ENCODE measurements at places on chromosomes 2 and 18.

DNA sequence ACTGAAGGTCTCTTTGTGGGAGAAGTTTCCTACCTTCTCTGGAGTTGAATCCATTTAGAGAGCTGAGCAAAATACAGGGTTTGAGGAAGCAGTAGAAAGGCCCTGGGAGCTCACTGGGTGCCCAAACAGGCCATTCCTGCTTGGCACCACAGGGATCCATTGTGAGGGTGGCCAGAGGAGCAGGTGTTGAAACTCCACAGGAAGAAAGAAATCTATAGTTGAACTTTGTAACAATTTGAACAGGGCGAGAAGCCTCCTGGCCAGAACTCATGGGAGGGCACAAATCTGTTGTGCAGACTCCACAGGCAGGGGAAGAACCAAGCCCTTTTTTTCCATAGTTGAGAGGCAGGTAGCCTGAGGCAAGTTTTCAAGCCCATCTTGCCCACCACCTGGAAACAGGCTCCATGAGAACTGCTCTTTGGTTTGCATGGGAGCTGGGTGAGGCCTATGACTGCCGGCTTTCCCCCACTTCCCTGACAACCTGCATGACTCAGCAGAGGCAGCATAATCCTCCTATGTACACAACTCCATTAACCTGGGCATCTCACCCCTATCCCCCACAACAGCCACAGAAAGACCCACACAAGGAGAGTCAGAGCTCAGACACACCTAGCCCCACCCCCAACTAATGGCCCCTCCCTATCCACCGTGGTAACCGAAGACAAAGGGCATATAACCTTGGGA, 1053.0 kb downstream of the TSN start:
- no peak for DNase-seq

DNA sequence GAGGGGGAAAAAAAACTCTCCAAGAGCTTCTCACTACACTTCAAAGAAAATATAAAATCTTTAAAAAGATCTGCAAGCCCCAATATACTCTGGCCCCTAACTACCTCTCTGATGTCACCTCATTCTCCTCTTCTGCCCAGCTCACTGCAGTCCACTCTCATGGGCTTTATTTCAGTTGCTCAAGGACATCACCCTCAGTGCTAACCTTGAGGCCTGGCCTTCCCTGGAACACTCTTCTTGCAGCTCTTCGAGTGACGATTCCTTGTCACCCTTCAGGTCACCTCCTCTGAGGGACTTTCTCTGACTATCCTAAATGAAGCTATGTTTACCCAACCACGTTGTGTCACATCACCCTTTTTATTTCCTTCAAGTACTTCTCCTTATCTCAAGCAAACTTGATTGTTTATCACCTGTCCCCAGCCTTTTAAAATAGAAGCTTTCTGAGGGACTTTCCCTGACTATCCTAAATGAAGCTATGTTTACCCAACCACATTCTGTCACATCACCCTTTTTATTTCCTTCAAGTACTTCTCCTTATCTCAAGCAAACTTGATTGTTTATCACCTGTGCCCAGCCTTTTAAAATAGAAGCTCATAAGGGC, 10.4 kb downstream of the RTTN start:
- DNase-seq = no peak

DNA sequence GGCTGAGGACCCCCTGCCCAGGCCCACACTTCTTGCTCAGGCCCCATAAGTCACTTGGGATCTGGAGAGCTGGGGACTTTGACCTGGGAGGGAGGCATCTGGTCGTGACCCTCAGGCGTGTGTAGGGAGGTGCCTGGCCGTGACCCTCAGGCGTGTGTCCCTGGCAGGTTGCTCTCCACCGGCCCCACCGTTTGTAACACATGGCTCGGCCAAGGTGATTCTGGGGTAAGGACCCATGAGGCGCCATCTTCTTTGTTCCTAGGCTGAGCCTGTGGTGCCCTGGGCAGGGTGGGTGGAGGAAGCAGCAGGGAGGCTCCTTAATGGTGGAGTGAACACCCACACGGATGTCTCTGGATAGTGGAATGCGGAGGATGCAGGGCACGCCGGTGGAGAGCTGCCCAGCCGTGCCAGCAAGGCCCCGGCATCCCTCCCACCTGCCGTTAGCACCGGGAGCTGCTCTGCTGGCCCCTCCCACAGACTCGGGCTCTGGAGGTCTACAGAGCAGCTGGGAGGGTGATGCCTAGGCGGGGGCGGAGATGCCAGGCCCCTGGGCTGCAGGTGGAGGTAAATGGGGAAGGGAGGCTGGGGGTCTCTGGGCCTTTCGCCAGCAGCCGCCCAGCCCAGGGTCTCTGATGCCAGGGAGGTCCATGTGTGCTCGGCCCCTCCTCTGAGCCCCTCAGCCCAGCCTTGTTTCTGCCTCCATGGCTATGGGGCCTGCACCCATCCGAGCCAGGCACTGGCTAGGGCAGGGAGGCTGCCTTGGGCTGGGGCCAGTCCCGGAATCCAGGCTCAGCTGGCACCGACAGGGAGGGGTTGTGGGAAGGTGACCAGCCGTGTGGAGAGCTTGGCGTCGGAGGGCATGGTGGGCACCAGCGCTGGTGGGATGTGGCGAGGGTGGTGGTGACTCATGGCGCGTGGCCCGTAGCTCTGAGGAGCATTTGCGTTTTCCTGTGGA, 1.1 kb upstream of the GAL3ST2 start:
- no peak for DNase-seq

DNA sequence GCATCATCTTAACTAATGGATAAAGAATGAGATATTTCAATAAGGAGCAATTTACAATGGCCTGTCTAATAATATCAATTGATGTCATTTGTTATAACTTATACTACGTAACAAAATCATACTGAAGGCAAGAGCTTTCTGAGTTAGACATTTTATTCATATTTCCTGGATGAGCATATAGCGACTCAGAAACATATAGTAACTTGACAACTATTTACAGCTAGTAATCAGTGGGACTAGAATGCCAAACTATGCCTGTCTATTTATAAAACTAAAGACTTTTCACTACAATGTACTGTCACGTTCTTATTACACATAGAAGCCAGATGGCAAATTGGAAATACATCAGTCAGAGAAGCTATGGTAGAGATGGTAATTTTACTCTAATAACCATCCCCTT, 766.2 kb upstream of the TMEFF2 start:
- DNase-seq = no peak

DNA sequence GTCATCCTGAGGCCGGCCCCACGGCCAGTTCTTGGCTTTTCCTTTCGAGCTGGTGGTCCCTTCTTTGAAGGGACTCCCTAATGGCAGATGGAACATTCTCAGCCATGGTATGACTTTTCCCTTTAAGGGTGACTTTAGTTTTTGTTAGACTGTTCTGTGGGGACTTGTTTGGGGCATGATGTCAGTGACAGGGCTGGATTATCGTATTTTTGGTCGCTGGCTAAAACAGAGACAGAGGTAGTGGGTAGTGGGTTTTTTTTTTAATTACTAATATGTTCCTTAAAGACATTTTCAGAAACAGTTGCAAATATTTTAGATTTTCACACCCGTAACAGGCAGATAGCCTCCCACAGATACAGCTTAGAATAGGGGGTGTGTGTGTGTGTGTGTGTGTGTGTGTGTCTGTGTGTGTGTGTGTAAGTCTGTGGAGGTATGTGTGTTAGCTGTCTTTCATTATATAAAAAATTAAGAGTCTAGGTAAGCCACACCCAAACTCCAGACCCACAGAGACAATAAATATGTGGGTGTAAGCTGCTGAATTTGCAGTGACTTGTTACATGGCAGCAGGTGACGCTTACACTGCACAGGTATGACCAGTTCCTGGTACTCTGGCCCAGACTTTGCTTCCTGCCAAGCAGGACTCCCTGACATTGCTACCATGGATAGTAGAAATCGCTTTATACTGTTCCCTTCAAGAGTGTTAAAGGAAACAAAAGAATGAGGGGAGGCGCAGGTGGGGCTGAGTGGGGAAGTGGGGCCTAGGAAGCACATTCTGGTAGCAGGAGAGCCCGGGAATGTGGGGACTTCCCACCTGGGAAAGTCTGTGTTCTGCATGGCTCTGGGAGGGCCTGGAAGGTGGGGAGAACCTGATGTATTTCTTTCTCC, 20.9 kb downstream of the NCK2 start:
- no peak for DNase-seq

- DNase-seq = no peak
Observed at GRCh38 chr2:78245394-78246135, 723.4 kb upstream of the LRRTM4 start.

GRCh38 chr2:86392873-86393518, 48.2 kb upstream of the KDM3A start:
- DNase-seq = no peak

DNA sequence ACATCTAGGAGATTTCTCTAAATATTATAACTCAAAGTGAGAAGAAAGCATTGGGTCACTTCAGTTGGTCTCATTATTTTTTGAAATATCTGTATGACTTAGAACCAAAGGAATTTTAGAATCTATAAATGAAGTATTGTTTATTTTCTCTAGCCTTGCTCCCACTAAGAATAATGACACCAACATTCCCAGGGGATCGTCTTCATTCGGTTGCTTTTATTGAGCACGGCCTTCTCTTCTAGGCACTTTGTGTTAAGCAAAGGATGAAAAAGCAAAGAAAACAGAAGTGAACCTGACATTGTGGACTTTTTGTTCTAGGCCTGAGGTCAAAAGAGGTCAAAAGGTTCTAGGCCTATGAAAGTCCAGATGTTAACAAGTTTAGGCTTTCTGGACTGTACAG, 231.9 kb downstream of the GALR1 start:
- DNase-seq = no peak

GRCh38 chr2:9050122-9050809, 46.8 kb upstream of the MBOAT2 start:
- DNase-seq = no peak

DNA sequence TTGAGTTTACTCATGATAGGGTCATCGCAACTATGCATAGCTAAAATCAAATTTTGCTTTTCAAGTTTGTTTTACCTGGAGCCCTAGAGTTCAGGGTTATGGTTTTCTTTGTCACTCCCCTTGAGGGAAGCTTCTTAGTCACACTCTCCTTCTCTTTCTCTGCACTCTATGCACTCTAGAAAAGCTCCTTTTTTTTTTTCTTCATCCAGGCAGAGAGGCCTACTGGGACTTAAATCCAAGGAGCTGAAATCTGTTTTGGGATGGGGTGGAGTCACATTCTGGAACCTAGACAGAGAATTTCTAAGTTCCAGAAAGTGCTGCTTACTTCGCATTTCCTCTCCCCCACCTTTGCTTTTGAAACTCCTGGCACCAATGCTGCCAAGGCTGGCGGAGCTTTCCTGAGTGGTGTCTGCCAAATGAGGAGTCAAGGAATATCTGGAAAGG, 19.1 kb upstream of the IL18R1 start:
- no peak for DNase-seq

- no peak for DNase-seq
Observed at GRCh38 chr18:10245846-10246175, 208.6 kb upstream of the APCDD1 start.

- DNase-seq = no peak
Observed at GRCh38 chr2:65265671-65266045, 38.0 kb downstream of the ACTR2 start.

- DNase-seq = no peak
Observed at GRCh38 chr18:40670668-40671375, 1284.2 kb upstream of the PIK3C3 start.

DNA sequence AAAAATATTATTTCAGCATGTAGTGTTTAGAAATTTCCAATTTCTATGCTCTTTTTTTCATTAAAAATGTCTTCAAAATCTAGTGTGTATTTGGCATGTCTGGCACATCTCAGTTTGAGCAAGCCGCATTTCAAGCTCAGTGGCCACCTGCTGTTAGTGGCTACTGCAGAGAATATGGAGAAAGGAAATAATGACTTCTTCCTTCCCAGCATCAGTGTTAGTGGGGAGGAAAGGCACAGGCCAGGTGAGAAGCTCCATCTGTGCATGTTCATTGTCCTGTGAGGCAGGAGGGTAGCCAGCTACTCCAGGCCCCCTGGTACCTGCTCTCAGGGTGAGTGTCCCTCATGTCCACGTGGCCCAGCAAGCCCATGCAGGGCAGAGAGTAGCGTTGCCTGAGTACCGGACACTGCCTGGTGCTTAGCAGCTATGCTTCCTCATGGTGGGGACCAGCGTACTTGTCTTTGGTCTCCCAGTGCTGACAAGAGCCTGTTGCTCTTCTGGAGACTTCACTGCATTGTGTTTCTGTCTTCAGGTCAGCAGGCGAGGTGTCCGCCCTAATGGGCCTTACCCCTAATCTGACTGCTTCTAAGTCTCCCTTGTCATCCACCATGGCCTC, 67.4 kb upstream of the CHMP1B start:
- DNase-seq = no peak

DNA sequence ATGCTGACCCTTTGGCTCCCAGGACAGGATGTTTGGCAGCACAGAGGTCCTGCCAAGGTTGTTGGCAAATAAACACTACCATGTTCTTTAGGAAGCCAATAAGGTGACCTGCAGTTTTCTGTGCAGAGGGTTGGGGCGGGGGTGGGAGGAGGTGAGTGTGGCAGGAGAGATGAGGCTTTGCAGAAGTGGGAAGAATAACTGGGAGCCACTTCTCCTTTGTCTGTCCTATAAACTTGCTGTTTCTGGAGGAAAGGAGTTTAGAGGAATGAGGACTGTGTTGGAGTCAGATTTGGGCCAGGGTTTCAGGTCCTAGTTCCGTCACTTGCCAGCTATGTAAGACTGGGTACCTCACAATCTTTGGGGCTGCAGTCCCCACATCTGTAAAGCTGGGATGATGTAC, 187.6 kb upstream of the SPRED2 start:
- no peak for DNase-seq

GRCh38 chr2:206974551-206974950, 35.2 kb downstream of the CPO start:
- DNase-seq = no peak

DNA sequence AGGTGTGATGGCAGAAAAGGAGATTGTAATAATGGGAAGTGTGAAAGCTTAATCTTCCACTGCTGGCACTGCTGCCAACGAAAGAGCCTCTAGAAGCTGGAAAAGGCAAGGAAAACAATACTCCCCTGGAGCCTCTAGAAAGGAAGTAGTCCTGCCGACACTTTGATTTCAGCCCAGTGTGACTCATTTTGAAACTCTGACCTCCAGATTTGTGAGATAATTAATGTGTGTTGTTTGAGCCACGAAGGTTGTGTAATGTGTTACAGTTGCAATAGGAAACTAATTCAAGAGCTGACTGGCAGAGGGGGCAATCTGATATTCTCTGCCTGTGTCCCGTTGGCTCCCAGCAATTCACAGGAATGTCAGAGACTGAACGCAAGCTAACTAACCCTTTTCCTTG, 219.2 kb upstream of the UBE2E3 start:
- DNase-seq = no peak

GRCh38 chr18:69948919-69949537, 1.4 kb upstream of the CD226 start:
- no peak for DNase-seq

DNA sequence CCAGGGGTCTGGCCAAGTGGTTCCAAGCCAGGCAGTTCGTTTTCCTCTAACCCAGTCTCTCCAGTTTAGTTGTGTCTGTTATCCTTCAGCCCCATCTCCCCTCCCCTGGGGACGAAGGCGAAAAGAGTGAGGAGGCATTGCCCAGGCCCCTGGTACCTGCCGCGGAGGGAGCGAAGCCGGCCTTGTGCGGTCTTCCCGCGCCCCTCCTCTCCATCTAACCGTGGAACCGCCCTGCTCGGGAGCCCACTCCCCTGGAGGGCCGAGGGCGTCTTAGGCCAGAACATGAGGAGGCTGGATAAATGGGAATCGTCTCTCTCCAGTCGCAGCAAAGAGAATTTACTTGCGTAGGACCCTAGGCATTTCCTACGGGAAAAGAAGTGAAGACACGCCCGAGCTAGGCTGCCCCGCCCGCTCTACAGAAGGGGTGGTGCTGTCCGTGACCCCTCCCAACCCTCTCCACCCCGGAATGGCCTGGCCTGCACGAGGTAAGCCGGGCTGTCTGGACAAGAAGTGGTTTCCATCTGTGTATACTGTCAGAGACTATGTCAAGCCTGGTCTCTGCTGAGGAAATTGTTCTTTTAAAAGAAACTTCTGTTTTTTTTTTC, 156.2 kb downstream of the MIB1 start:
- DNase-seq = no peak

Data from activated CD8-positive, alpha-beta memory T cell treated with anti-CD3 and anti-CD28 coated beads for 4 hours (primary cell).